Keratinocyte (primary cell): ENCODE measurements at places on chromosomes 12 and 14.

GRCh38 chr14:89747126-89747525 is 207.4 kb downstream of the EFCAB11 start:
- DNase-seq: no peak
- H3K27ac ChIP-seq: no peak overlapping the region
- H3K4me1 ChIP-seq: no peaks in the 10 kb centered on the region
- H3K27me3 ChIP-seq: no peaks in the 10 kb centered on the region

DNA sequence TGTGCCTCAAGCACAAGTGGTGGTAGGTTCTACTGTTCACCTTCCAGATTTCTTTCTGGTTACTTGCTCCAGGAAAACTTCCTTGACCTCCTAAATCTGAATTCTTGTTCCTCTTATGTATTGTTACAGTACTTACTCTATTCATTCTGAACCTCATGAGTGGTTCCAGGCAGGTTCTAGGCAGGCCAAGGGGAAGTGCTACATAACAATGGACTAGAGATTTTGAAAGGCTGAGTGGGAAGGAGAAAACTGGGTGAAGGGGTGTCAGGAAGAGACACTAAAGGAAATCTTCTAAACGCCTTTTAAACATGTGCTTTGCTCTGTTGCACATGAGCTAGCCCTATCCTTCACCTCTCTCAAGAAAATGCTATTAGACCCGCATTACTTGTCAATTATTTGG is 1.6 kb downstream of the YARS2 start:
- peak overlapping the region; percentile 90 for H3K4me3 ChIP-seq
- H3K4me1 ChIP-seq: peaks cover 18% of the 10 kb centered on the region
- peaks cover 32% of the 10 kb centered on the region for H3K36me3 ChIP-seq
- peak overlapping the region; percentile 93 for H3K27ac ChIP-seq
- H3K27me3 ChIP-seq: no peaks in the 10 kb centered on the region

DNA sequence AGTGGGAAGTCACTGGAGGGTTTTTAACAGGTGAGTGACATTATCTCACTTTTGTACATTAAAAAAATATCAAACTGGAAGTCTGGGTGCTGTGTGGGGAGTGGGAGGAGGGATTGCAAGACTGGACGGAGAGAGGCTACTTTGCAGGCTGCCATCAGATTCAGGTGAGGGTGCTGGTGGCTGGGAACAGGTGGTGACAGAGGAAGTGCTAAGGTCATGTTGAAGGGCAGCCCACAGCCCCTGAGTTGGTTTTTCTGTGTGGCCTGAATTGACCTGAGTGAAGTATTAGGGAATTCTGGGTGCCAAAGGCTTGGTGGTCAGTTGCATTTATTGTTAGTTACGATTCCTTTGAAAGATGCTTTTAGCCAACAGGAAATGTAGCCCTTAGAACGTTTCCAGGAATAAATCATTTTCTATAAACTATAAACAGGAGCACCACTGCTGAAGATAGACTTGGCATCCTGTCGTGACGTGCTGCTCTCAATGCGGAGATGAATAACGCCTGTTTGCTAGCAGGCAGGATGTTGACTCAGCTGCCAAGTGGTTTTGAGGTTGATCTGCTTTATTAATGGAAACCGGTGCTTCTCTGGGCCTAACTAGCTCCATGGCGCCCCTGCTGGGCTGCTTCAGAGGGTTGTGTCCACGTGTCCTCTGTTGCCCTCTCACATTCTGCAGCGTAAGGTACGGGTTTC is 707.5 kb upstream of the TMEM132C start:
- peaks cover 6% of the 10 kb centered on the region for H3K4me1 ChIP-seq
- no peak overlapping the region for H3K27ac ChIP-seq
- no peak overlapping the region for H3K4me3 ChIP-seq
- H3K27me3 ChIP-seq: no peaks in the 10 kb centered on the region

- no peaks in the 10 kb centered on the region for H3K4me1 ChIP-seq
- no peaks in the 10 kb centered on the region for H3K27me3 ChIP-seq
- no peak overlapping the region for H3K27ac ChIP-seq
- DNase-seq: no peak
These were observed 227.4 kb downstream of the CCDC59 start for GRCh38 chr12:82130762-82131161.

DNA sequence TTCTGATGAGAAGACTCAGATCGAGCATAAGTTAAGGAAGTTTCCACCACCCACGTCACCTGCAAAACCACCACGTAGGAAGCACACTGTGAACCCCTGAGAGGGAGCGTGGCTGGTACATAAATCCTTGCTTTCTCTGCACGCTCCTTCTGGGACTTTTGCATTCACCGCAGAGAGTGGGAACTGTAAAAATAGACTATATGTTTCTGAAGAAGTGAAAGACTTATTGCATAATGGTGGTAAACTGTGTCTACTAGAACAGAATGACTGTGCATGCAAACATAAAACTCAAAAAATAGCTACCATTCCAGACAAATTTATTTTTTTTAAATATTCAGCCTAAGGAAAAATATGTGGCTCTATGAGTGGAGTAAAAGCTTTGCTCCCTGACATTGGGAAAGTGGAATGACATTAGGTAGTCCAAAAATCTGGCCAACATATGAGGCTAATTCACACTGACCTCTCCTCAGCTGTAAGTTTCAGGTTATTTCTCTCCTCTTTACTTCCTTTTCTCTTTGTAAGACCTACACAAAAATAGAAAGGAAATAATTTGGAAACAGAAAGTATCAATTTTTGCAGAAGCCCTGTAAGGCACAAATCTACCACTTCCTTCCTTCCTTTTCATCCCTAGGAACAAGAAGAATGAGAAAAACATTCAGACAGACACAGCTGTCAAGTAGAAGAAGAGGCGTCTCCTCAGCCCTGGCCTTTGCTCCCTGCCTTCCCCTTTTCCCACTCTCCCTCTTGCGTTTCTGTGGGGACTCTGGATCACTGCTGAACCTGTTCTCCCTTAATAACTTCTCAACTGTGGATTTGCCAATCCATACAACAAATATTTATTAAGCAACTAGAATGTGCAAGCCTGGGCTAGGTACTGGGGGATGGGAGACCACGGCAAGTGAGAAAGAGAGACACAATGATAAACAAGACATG is 264.3 kb upstream of the FOXN3 start:
- no peaks in the 10 kb centered on the region for H3K4me1 ChIP-seq
- no peaks in the 10 kb centered on the region for H3K27me3 ChIP-seq
- no peaks in the 10 kb centered on the region for H3K36me3 ChIP-seq
- no peak for DNase-seq
- no peak overlapping the region for H3K4me3 ChIP-seq

DNA sequence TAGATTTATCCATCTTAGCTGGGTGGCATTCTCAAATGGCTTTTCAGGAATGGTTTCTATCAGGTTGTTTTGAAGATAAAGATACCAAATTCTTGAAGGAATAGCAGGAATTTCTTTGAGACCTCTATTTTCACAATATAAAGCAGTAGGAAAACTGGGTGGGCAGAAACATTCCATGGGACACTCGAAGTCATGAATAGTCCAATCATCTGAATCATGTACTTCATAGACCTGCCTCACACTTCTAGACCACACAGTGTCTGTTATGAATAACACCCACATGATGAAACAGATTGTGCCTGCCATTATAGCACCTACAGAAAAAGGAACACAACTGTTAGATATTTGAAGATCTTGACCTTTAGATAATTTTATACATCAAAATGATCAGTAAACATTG is 1.8 kb downstream of the KERA start:
- DNase-seq: no peak
- no peaks in the 10 kb centered on the region for H3K4me1 ChIP-seq
- H3K36me3 ChIP-seq: no peaks in the 10 kb centered on the region
- H3K4me3 ChIP-seq: no peak overlapping the region
- no peak overlapping the region for H3K27ac ChIP-seq

- H3K4me3 ChIP-seq: peak overlapping the region; percentile 48
- H3K4me1 ChIP-seq: peaks cover 36% of the 10 kb centered on the region
- H3K36me3 ChIP-seq: no peaks in the 10 kb centered on the region
- H3K27ac ChIP-seq: peak overlapping the region; percentile 84
- DNase-seq: peak; percentile 42
These were observed 52.9 kb downstream of the ANO6 start for GRCh38 chr12:45268672-45269411.
